ENCODE measurements at places on chromosomes 2 and 18.

DNA sequence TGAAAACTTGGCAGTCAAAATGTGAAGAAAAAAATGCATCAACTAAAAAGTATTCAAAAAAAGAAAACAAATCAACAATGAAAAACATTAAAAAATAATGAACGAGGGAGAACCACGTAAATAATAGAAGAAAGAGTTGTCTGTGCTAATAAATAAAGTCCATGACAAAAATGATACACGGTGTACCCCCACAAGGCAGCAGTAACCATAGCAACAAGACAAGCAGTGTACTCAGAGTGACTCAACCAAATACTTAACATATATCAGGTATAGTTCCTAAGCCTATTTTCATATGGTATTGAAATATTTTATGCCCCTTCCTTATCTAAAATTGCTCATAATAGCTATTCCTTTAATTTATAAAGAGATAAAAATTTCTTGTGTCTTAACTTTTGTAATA, 162.3 kb upstream of the TMEM200C start:
- DNase-seq, result no peak

- no peak for DNase-seq
Measured at GRCh38 chr2:38192976-38193375, 117.0 kb upstream of the CYP1B1 start.

GRCh38 chr18:65336411-65336810, 414.4 kb upstream of the CDH7 start:
- no peak for DNase-seq

GRCh38 chr18:40867459-40867858, 1087.6 kb upstream of the PIK3C3 start:
- no peak for DNase-seq

DNA sequence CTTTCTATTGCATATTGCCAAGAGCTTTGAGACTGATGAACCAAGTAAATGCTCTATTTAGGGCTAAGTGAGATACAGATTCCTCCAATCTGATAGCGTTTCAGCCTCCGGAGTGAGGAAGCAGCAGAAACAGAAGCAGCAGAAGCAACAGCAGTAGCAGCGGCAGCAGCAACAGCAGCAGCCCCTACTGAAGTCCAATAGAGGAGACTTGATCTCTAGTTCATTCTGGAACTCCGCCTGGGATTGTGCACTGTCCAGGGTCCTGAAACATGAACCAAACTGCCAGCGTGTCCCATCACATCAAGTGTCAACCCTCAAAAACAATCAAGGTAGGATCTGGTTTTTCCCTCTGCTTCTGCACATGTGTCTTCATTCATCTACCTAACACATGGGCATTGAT, at the start of gene DPP10:
DPP10 (plus strand) TSS at position 132 of the 400 bp plus-strand sequence.
- DNase-seq, result no peak

DNA sequence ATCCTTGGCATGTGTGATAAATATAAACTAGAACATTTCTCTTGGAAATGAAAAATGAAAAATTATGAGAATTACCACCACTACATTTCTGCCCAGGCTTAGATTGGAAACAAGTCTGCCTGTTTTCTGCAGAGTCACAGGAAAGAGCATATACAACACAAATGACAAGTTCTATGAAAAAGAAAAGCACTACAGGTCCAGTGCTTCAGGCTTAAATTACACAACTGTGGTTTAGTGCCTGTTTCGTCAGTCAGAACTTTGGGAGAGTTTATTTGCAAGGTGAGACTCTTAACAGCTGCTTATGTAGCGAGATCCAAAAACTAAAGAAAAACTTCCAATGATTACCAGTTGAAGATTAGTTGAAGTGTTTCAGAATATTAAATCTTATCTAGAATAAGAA, 68.9 kb downstream of the RTN4 start:
- DNase-seq, result no peak

DNA sequence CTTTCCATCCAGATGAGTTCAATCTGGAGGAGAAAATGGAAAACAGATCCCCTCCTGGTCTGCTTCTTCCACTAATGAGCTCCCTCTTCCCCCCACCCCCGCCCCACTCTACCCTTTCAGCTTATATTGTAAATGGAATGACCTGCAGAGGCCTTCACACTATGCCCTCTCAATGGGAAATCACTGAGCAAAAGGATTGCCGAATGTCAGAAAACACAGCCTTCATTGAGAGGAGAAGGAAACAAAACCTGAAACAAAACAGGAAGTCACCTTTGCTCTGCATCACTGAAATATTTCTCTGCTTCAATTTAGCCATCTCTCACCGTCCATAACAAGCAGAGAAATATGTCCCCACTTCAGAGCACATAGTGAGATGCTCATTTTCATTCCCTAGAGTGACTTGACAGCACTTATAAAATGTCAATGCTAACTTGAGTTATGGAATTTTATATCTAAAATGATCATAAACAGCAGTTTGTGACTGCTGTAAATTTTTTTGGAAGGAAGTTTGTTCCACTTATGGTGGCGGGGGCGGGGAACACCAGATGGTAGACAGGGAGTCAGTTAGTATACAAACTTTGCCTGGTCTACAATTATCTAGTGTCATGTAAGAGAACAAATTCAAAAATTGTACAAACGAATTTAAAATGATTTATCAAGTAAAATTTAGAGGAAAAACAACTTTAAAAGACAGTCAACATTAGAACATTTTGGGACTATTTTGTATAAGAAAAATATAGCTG, 1.8 kb upstream of the FRZB start:
- no peak for DNase-seq

- DNase-seq, result no peak
Measured at GRCh38 chr2:133369901-133370658, 198.2 kb downstream of the NCKAP5 start.

DNA sequence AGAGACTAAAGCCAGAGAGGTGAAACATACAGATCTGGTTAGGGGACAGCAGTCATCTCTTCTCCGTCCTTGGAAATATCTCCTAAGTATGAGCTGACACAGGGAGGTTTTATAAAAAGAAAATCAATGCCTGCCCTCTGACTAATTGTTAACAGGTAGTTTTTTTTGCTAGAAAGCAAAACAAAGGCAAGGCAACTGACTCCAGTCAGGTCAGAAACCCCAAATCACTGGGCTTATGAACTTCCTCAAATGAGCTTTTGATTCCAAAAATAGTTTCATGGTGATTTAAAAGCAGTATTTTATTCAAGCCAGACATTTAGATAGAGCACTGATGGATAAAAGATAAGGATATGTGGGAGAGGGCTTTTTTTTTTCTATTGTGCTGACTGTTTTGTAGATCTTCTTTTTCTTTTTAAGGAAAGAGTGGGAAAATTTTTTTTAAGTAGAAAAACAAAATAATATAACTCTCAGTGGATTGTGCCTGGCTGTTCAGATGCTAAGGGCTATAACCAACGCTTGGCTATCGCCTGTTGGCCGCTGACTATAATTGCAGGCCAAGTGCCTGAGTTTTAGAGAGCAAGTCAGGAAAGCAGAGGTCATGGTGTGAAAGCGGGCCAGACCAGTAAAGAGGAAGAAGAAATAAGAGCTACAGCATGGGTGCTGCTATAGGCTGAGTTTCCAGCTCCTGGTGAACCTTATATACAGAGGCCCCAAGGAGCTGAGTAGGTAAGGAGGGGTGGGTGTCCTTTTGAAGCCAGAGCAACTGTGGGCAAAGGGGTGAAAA, 44.9 kb downstream of the MRPL35 start:
- DNase-seq, result no peak

GRCh38 chr18:58861353-58861752, 3.3 kb upstream of the ZNF532 start:
- DNase-seq, result no peak

GRCh38 chr2:117786520-117786919, 28.0 kb upstream of the DDX18 start:
- DNase-seq, result no peak

- DNase-seq, result peak; percentile 89
Measured at GRCh38 chr2:95695613-95696012, 103.8 kb downstream of the TRIM43 start.

GRCh38 chr2:27966466-27966865, 75.9 kb downstream of the BABAM2 start:
- no peak for DNase-seq

DNA sequence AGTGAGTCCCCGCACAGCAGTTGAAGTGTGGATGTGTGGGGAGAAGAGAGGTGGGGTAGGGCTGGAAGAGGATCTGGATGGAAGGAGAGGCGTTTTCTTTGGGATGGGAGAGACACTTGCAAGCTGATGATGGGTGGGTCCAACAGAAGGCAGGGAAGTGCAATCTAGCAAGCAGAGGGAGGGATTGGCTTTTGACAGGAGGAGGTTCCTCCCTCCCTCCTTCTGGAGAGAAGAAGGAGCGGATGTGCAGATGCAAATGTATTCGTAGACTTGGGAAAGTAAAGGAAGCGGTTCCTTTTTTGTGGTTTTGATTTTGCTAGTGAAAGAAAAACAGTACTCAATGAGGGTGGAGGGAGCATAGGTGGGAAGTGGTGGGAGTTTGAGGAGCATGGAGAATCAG, 48.9 kb downstream of the LAMA3 start:
- no peak for DNase-seq

Measured in tibial artery (tissue), 4 donors.